ENCODE measurements at places on chromosomes 12 and 14.
A peak's percentile ranks its signal among the peaks of the same experiment; 100 is the strongest.

DNA sequence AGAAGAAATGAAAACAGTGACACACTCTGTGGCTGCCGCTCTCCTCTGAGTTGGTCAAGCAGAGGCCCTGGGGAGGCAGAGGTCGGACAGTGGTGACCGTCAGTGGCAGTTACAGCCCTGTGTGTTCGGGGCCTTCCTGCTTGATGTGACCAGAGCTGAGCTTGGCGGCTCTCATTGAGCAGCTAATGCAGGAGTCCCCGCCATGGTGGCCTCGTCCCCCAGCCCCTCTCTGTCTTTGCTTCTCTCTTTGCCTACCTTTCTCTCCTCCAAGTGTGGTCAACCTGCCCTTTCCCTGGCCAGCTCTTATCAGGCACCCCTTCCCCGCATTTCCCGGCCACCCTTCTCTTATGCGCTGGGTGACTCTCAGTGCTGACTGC is 362.8 kb downstream of the CACNA1C start:
- DNase-seq, result no peak

DNA sequence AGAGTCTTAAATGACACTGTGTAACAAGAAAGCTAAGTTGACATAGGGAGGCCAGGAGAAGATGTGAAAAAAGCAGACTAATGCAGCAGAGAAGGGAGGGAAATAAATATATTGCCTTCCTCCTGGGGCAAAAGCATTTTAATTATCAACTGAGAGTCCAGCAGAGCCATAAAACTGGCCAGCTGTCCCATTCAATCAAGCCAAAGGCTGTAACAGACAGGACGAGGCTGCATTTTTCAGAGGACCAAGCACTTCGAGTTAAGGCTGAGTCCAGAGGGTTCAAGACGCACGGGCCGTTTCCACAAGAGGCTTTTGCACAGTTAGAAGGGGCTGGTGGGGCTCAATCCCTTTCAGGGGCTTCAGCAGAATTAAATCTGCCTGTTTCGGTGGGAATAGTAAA is 20.4 kb downstream of the MAP3K9 start:
- DNase-seq, result peak; percentile 13

DNA sequence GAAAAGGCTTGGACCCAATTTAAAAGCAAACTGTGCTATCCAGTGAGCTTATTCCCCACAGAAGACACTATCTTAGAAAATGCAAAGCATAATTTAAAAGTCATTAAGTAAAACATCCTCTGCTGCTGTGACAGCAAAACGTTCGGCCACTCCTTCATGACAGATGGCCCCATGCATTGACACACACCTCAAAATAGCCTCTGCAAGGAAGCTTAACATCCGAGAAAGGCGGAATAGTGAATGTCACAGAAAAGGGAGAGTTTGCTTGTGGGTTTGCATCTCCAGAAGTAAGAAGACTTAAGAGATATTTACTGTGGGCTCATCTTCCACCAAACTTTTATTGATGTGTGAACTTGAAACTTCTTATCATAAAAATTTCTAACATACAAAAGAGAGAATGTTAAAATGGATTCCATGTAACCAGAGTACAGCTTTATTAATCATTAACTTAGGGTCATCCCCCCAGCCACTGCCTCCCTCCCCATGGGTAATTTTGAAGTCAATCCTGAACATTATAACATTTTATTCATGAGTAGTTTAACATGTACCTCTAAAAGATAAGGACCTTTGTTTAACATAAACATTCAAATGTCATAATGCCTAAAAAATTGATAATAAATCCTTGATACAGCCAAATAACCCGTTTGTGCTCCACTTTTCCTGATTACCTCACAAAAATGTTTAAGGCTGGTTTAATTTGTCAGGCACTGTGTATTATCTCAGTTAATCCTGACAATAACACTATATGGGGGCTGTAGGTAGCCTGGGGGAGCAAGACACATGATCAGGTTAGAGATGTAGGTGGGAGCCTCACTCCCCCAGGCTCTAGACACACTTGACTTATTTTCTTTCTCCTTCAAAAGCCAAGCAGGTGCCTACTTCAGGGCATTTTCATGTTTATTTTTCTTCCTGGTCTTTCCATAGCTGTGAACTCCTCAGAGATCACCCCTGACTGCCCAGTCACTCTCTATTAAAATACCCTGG is 119.7 kb upstream of the TMCC3 start:
- no peak for DNase-seq

GRCh38 chr14:22597265-22597664 is 835 bp upstream of the ABHD4 start:
- no peak for DNase-seq

DNA sequence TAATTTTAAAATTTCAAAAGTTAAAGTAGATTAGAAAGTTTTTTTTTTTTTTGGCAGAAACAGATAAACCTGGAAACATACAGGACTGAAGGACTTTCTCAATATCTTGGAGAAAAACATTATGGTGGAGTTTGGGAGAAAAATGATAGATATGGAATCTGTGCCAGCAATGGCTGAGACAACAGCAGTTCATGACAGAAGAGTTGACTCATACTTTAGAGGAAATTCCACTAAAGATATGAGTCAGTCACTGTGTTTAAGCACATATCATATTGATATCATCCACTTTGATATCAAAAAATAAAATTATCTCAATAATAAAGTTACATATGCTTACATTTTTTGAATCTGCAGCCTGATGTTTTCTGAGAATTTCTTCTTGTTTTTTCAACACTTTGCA is 193.9 kb upstream of the OR4E1 start:
- no peak for DNase-seq

GRCh38 chr12:24679126-24679525 is 269.8 kb downstream of the BCAT1 start:
- DNase-seq, result no peak

DNA sequence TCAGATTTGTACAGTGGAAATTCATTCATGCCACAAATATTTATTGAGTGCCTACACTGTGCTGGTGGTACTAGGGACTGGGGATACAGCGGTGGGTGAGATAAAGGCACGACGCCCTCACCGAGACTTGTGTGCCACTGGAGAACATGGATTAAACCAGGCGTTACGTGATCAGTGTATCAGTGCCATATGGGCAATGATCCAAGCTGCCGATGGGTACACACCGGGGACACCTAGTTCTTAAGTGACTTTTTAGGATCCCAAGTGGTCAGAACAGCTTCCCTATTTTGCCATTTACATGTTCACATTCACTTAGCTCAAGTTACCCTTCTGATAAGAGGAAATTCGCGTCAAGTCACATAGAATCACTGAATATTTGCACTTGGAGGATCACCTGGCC is 236.7 kb downstream of the CACNA1C start:
- DNase-seq, result peak; percentile 39

- peak; percentile 49 for DNase-seq
These were observed 996 bp downstream of the SSPN start for GRCh38 chr12:26196421-26196716.

GRCh38 chr12:120264086-120264903 is 1.2 kb downstream of the PXN start:
- DNase-seq, result peak; percentile 46

DNA sequence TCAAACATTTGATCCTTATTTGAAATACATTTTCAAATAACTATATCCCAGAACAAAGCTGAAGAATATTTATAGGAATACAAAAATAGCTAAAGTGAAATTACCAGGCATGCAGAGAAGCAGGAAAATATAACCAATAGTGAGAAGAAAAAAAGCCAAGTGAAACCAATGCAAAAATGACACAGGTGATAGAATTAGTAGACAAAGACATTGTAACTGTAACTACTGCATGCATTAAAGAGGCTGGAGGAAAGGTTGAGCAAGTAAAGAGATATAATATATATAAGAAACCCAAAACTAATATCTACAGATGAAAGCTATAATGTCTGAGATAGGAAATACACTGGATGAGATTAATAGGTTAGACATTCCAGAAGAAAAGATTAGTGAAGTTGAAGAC is 49.2 kb upstream of the PRPF39 start:
- DNase-seq, result no peak

Data from EH (cell line).